Esophagus mucosa (tissue), 1 donor: ENCODE measurements at places on chromosomes 13 and 19. TPM values are rescaled to one million over a fixed set of nuclear protein-coding genes. Genes with fewer than 3 reads are reported as not detected.

KLK5 gene
- 93.9 TPM for total RNA-seq

NTN5 gene
- total RNA-seq: not detected

KANK3 gene
- total RNA-seq: 1.6 TPM

TSKS gene
- 0.12 TPM for total RNA-seq

ZSWIM4 gene
- total RNA-seq: 10.9 TPM

CERS4 gene
- 84.8 TPM for total RNA-seq

PLPPR2 gene
- 7.3 TPM for total RNA-seq

CNN1 gene
- total RNA-seq: 8.3 TPM

BST2 gene
- 2.8 TPM for total RNA-seq
